ENCODE measurements at places on chromosomes 3 and 15.

GRCh38 chr3:187369089-187369447 is 883 bp downstream of the RTP4 start:
- no peak for DNase-seq

GRCh38 chr3:42691816-42692666 is 6.7 kb downstream of the KLHL40 start:
- DNase-seq, result no peak

DNA sequence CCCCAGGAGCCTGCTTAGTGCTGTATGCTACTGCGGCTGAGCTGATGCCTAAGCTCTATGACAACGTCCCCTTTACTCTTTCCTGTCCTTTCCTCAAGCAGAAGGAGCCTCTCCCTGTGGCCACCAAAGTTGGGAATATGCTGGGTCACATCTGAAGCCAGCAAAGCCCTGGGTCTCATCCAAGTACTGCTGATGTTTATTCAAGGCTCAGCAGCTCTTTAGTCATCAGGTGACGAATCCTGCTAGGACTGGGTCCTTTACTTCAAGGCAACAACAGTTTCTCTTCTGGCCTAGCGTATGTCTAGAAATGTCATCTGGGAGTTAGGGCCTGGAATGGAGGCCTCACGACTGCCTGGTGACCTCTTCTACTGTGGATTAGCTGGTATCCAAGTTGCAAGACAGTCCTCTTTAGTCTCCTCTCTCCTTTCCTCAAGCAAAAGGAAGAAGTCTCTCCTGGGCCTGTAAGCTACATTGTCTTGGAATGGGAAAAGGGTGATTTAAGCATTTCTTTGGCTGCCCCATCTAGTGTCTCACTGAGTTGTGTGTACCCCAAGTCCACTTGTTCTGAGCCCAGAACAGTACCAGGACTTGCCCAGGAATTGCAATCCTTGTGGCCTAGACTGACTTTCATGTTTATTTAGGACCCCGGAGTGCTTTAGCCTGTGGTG is 63.9 kb downstream of the TNFAIP8L3 start:
- no peak for DNase-seq

- DNase-seq, result no peak
These were observed 218.8 kb downstream of the UBE2E2 start for GRCh38 chr3:23421811-23422516.

GRCh38 chr15:69897471-69898237 is 200.1 kb downstream of the TLE3 start:
- no peak for DNase-seq

- DNase-seq, result no peak
These were observed 13.8 kb downstream of the SLC9C1 start for GRCh38 chr3:112280266-112280665.

- no peak for DNase-seq
These were observed 60.5 kb downstream of the CERS3 start for GRCh38 chr15:100468285-100468684.

DNA sequence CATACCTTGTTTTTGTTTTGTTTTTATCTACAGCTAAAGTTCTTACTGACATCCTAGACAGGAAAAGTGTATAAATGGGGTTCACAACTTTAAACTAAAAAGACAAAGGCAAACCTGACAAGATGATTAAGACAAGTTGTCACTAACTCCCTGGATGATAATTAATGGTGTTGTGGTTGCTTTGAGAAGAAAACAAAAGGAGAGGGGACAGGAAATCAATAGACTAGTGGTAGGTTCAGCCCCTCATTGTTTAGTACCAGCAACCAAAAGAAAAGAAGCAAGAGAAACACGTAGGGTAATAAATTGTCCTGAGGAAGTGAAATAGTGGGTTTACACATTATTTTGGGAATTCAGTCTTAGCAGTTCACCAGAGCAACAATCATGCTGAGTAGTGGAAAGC is 78.8 kb downstream of the BFSP2 start:
- no peak for DNase-seq

DNA sequence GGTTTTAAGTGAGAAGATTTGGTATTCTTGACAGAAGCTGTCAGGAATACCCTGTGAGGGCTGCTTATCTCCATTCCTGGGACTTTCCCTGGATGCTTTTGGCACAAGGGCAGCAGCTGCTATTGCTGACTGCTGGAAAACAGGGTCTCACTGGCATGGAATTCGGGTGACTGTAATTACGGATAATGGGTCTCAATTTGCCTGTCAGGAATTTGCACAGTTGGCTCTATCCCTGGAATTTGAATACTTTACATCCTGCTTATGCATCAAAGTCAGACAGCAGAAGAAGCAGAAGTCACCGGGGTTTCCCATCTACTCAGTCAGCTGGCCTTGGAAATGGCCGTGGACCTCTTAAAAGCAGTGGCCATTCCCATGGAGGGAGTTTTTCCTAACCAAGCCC is 25.9 kb upstream of the AKAP13 start:
- DNase-seq, result no peak

DNA sequence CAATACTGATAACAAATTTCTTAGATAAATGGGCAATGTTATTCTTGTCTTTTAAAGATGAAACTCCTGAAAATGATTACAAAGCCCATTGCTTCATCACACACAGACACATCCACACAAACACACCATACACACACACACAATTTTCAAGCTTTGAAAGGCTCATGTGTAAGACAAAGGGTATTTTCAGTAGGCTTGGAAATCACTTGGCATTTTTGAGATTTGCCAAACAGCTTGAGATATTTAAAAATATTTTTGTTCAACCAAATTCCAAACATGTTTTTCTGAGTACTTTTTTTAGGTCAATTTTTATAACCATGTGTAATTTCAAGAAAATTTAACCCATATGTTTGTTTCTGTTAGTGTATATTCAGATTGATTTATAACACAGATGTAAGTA is 283.7 kb downstream of the ROBO2 start:
- DNase-seq, result no peak

DNA sequence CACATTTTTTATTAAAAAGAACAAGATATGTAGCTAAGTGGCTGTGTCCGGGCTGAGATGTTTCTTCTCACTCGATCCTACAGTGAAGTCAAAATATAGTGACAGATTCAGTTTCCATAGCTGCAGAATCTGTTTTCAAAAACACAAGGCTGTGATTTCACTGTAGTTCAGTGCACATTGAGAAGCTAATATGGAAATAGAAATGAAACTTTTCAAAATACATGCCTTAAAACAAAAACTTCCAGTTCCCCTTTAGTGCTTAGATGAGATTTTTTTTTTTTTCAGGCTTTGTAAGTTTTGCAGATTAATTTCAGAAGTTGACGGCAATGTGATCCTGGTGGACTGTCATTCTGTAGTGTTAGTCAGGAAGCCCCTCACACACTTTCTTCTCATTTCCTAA is 23.8 kb upstream of the TRAK1 start:
- DNase-seq, result no peak

GRCh38 chr3:64621726-64622395 is 65.9 kb downstream of the ADAMTS9 start:
- no peak for DNase-seq

DNA sequence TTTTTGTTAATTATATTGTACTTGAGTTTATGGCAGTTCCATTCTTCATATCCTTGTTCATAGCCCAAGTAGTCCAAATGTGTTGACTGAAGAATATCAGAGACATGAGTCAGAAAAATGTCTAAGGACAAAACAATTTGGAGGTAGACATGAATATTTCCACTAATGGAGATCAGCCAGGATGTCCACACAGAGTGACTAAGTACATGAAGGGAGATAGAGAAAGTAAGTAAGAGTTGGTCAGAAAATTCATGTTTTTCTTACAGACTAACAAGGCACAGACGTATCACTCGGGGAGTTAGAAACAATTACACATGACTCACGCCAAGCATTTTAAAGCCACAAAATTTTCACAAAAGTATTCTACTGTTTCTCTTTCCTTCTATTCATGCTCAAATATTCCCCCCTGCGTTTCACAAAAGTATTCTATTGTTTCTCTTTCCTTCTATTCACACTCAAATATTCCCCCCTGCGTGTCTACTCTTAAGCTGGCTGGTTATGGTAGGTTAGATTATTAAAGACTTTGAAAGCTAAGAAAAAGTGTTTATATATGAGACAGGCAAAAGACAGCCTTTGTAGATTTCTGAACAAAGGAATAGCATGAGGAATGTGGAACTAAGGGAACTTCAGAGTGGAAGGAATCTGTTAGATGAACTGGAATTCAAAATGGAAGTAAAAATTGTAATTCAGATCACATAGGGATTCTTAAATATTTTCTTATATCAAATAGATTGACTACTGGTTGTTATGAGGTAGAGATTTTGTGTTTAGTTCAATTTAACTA is 648.7 kb upstream of the CCDC54 start:
- no peak for DNase-seq

GRCh38 chr15:68341760-68342725 is 64.5 kb downstream of the FEM1B start:
- no peak for DNase-seq

- peak; percentile 61 for DNase-seq
These were observed 866 bp downstream of the TNIK start for GRCh38 chr3:171459137-171459941.

GRCh38 chr15:68145706-68146105 is 59.4 kb downstream of the CALML4 start:
- no peak for DNase-seq

- DNase-seq, result no peak
These were observed 1.5 kb downstream of the NICN1 start for GRCh38 chr3:49427586-49427985.

DNA sequence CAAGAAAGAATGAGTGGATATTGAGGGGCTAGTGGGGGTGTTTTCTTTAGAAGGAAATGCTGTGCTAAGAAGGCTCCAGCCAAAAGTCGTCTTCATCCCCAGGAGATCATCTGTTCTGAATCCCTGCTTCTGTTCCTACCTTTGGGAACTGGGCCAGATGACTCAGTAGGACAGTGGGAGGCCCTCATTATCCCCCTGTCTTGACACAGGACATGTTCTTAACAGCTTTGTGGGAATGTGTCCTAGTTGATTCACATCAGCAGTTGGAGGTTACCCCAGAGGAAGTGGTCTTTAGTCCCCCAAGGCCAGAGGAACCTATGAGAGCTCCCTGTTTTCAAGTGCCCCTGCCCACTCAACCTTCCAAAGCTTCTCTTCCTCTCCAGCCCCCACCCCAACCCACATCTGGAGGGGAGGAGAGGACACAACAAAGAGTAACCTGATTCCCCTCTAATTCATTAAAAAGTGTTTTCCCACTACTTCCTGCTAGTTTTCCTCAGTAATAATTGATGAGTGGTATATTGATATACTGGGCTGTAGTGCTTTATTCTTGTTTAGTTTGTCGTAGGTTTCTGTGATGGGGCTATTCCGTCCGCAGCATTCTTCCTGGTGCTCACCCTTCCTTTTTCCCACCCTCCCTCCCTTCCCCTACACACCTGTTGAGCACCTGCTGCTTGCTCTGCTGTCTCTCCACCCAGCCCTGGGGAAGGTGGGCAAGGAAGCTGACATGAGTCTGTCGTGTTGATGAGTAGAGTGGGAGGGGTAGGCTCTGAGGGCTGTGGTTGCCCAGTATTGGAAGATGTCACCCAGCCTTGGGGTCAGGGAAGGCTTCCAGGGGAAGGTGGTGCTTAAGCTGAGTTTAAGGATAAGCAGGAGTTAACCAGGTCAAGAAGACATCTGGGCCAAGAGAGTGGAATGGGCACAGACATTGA is 9.3 kb downstream of the PXYLP1 start:
- no peak for DNase-seq
